Urinary bladder (tissue), 4 donors: ENCODE measurements at places on chromosomes 1 and 21.

- no peak for DNase-seq
Measured at GRCh38 chr1:1307261-1307922, 338 bp downstream of the ACAP3 start.

- no peak for DNase-seq
Measured at GRCh38 chr1:245306628-245307410, 152.0 kb downstream of the KIF26B start.

DNA sequence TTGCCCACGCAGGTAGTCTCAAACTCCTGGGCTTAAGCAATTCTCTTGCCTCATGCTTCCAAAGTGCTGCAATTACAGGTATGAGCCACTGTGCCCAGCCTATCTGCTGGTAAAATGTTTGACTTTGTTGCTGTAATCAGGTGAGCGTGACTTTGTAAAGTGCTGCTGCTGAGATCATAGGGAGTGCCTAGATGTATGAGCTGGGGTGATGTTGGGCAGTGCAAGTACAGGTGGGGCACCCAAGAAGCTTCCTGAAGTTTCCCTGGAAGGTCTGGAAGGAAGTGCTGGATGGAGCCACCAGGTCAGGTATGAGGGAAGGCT lies 43.1 kb downstream of the KIF21B start:
- no peak for DNase-seq

DNA sequence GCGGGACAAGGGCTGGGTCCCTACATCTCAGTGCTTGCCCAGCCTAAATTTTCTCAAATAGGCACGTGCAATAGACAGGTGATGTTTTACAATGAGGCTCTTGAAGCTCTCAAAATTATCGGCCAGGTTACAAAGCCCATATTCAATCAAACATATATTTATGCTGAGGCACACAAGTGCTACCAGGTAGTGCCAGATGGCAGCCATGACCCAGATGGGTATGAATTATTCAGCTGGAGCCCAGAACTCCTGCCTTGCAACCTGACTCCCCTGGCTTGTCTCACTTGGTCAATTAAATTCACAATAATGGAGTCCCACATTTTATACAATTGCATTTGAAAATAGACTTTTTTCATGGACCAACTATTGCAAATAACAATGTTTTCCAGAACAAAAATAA lies 12.3 kb upstream of the ADAM30 start:
- no peak for DNase-seq

DNA sequence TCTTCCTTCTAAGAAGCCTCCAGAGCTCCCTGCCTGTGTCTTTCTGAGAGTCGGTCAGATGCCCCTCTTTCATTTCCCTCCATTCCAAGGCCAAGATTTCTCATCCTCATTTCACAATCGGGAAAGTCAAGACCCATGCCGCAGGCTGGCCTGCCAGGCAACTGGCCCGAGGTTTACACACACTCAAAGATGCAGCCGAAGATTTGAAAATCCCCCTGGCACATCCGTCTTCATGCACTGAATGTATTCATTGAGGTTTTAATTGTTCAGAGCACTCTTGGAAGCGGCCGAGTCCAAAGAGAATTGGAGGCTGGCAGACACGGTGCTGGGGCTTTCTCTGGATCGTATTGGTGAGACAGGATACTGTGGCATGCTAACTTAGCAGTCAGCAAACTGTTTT lies 29.1 kb upstream of the SRP9 start:
- no peak for DNase-seq

DNA sequence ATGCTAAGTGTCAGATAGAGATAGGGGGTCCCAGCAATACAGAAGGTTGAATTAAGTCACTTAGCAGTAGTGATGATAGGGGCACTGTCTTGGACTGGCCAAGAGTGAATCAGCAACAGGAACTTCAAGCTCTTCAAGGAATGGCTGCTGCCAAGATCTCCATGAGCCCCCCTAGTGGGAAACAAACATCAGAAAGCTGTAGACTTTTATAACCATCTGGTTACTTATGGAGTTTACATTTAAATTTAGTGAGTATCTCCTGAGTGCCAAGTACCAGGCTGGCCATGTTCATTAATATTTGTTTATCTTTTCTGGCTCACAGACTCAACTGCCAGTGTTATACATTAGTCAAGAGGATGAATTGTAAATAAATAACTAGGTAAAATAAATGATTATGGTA lies 327.3 kb downstream of the TTLL7 start:
- DNase-seq, result no peak

DNA sequence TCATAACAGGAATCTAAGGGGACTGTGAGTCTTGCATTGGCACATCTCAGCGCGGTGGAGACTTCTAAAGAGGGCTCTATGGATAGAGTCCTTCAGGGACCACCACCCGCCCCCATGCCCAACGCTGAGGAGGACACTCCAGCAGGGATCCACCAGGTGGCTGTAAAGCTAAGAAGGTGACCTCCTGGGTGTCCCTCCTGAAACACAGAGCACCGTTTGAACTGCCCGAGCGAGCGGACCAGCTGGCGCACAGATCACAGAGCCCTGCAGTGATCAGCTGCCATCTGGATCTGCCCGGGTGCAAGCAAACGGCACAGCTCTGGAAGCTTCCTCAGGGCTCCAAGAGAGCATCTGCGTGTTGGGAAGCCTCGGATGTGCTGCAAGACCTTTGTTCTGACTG lies 51.3 kb upstream of the LYST start:
- DNase-seq, result no peak

DNA sequence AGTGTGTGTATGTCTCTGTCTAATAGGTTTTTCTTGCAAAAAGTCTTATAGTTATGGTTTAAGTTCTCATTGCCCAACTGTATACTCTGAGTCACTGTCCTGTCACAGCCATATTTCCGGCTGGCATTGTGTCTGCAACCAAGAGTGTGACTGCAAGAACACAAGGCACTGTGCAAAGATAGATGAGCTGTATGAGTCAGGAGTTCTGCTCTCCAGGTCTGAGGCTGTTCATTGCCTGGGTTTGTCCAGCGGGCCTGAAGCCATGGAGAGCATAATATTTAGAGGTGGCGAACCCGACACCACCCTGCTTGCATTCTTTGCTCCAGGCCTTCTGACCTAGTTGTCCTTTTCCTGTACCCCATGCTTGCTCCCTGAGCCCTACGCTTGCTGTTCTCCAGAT lies 50.9 kb upstream of the CNIH3 start:
- no peak for DNase-seq

DNA sequence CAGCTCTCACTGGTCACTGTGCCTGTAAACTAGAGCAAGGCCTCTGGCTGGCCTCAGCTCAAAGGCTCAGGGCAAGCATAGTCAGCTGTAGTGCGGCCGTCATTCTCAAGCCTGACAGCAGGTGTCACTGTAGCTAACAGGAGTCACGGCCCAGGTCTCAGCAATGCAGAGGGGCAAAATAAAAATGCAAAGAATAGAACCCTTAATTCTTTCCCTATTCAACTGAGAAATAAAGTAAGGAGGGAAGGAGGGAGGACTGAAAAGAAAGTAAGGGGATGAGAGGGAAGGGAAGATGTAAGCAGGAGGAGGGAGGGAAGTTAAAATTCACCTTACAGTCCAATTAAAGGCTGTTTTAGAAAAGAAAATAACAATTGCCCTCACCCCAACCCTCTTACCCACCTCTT lies 106.1 kb downstream of the KIAA0319L start:
- peak; percentile 7 for DNase-seq

GRCh38 chr1:198701766-198702539 lies 63.1 kb downstream of the PTPRC start:
- DNase-seq, result no peak

- no peak for DNase-seq
Measured at GRCh38 chr1:83631851-83632250, 367.1 kb downstream of the TTLL7 start.

GRCh38 chr1:213111502-213111901 lies 60.5 kb downstream of the RPS6KC1 start:
- no peak for DNase-seq

GRCh38 chr1:211133393-211133835 lies 534 bp downstream of the KCNH1 start:
- DNase-seq, result no peak
